ENCODE measurements at places on chromosomes 2 and 18.

GRCh38 chr2:41872646-41873045 is 175.2 kb upstream of the PKDCC start:
- DNase-seq, result no peak

- peak; percentile 0 for DNase-seq
These were observed 659.5 kb downstream of the TSN start for GRCh38 chr2:122414902-122415301.

- no peak for DNase-seq
These were observed 15.5 kb downstream of the GEMIN6 start for GRCh38 chr2:38793511-38793910.

GRCh38 chr2:55038428-55038827 is 11.8 kb downstream of the RTN4 start:
- DNase-seq, result no peak

DNA sequence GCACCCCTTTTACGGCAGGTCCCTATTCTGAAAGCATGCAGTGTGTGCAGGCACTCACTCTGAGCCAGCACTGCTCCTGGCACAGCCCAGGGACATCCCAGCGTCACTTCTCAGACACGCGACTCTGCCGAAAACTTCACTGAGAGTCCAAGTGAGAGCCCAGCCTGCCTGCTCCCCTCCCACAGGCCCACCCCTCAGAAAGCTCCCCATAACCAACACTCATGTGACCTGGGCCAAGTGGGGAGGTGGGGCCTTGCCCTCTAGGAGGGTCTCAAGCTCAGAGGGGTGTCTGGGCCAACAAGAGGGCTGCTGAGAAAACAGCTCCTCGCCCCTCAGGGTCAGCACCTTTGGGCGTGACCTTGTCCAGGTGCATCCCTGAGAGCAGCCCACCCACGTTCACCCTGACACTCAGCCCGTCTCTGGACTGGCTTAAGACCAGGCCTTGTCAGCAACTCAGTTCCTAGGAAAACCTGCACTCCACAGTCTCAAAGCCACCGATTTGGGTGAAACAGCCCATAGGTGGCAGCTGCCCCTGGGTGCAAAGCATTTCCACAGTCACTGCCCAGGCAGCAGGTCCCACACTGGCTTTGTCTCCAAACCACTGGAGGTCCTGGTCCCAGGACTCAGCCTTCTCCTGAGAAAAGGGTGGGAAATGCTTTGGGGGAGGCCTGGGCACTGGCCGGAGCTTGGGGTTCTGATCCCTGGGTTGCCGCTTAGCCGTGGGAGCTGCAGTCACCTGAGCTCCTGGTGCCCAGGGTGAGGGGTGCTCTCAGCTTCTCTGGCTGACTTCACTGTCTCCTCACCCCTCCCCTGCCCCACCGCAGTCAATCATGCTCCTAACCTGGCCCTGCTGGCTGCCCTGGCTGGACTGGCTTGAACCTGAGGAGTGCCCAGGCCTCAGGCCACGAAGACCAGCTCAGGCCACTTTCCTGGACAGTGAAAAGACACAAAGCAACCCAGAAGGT is 209.6 kb downstream of the HDAC4 start:
- DNase-seq, result no peak

GRCh38 chr2:201882353-201883090 is 76.2 kb downstream of the CDK15 start:
- DNase-seq, result no peak

DNA sequence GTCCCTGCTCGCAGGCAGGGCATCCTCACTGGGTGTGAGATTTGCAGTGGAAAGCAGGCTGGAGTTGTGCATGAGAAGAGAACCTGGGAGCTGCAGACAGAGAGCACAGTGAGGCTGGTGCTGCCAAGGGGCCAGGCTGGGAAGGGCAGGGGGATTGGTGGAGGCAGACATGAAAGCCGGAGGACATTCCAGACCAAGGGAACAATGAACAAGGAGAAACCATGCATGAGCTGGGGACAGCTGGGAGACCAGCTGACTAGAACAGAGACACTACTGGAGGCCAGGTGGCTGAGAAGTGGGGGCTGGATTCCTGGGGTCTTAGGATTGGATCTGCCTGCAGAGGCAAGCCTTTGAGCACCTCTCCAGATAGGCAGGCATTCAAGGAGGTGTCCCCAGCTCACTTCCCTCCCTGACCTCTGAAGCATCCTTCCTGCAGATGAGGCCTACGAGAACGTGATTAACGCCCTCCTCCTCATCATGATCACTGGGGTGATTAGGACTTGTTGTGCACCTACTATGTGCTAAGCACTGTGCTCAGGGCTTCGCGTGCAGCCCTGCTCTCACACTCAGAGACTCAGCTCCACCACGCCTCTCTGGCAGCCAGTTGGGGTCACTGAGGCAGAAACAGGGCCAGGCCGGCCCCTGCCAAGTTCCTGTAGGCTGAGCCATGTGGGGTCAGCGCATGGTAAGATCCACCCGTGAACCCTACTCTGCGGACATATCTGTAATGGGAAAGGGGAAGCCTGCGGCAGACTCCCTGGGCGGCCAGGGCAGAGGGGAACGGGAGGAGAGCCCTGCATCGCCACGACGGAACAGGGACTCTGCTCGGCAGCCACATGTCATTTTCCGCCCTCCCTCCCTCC is 74.8 kb upstream of the SLC66A3 start:
- peak; percentile 96 for DNase-seq

DNA sequence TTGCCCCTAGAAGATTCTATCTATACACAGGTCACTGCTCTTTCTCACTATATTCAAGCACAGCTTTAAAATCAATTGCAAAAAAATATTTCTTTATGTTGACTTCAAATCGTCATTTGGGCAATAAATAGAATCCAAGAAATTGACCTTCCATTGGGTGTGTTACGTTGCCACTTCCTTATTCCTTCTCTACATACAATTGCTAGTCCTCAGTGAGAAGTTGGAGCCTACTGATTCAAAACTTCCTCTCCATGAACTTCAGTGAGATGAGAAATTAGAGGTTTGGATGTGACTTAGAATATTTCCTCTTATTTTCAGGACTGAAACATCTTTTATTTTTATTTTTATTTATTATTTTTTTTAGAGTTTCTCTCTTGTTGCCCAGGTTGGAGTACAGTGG is 40.3 kb downstream of the PMAIP1 start:
- DNase-seq, result no peak

- no peak for DNase-seq
These were observed 37.6 kb downstream of the TMEM131 start for GRCh38 chr2:97958184-97958583.

DNA sequence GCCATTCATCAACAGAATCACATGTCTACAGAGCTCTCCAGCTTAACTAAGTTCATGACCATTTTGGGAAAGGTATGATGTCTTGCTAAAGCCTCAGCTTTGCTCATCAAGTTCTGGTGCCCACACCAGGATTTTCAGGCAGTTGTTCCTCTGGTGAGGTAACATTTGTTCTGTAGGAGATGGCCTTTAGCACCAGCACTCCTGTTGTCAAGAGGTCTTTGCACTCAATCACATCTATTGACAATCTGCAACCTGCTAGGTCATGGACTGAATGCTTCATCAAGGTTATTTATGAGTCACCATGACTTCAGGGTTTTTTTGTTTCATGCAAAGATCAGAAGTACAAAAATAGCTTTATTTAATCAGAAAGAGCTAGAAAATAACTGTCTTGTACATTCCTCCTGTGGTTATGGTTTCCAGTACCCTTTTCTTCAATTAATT is 36.6 kb upstream of the VIT start:
- no peak for DNase-seq

DNA sequence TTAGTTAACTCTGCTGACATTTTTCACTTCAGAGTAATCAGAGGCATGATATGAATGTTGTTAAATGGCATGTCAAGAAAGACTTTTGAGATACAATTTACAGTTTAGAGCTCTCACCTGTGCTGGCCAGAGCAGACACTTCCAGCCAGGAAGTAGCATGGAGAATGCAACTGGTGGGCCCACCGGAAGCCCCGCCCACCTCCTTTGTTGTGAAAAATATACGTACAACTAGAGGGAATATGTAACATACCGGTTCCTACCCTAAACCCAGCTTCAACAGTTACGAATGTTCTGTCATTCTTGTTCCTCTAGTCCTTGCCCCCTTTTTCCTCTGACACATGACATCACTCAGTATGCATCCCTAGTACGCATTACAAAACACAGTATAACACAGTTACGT is 70.2 kb upstream of the ITM2C start:
- DNase-seq, result no peak

DNA sequence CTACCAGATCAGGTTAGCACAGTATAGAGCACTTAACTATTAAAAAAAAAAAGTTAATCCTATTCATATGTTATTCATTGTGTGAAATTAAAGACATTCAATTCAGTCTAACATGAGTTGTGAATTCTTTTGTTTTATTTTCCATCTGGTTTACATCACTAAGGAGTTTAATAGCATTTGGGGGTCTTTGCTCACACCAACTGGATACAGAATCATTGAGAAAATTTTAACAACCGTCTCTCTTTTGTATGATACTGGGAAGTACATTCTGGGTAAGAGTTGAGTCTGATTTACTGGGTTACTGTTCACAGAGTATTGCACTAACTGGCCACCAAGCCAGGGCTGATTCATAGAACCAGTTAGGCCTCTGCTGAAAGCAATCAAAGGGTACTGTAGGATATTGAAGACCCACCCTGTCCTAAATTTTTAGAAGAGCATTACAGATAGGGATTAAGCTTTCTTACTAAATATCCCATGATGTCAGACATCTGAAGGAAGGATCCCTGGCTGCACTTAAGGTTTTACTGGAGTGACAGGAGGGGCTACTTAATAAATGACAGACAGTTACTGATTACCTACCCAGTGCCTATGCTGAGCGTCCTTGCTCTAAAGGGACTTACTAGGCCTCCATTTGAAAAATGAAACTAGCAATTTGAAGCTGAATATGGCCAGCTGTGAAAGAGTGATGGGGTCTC is 387.9 kb downstream of the SETBP1 start:
- DNase-seq, result no peak

GRCh38 chr2:40370007-40370395 is 81.9 kb downstream of the SLC8A1 start:
- DNase-seq, result no peak

GRCh38 chr2:181334158-181334826 is 122.9 kb upstream of the ITGA4 start:
- DNase-seq, result no peak

DNA sequence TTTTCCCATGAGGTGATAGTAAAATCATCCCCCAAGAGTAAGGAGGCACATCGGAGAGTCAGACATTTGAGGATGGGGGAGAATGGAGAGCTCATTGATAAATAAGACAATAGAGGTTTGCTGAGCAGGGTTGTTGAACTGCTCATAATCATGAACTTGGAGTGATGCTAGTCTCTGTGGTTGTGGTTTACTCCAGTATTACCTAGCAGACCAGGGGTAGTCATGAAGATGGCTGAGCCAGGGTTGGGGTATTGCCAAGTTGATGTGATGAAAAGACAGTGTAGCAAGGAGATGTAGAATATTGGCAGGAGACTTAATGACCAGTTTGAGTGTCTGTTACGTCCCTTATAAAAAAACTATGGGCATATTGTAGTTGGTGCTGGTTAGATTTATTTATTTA is 25.4 kb downstream of the CYBRD1 start:
- DNase-seq, result no peak

Measured in NCI-H524 (cell line).